ENCODE measurements at places on chromosomes 12 and 14.

GRCh38 chr14:71063351-71063750 lies 156.1 kb downstream of the PCNX1 start:
- no peak for DNase-seq

GRCh38 chr12:131135786-131136538 lies 182.3 kb downstream of the ADGRD1 start:
- no peak for DNase-seq

GRCh38 chr14:77421201-77421600 lies 2.1 kb downstream of the NOXRED1 start:
- DNase-seq: no peak

DNA sequence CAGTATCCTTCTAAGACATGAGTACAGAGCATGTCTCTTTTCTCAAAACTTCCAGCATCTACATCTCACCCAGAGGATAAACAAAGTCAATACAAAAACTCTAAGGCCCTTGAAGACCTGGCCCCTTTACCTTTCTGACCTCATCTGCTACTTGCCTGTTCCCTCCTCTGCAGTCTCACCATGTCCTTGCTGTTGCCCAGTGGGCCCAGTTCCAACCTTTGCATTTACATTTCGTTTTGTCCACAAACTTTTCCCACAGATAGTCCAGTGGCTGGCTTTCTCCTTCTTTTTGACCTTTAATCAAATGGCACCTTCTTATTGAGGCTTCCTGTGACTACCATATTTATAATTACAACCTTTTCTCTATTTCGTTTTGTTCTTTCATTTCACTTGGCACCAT lies 1.6 kb downstream of the IRAK4 start:
- DNase-seq: no peak

DNA sequence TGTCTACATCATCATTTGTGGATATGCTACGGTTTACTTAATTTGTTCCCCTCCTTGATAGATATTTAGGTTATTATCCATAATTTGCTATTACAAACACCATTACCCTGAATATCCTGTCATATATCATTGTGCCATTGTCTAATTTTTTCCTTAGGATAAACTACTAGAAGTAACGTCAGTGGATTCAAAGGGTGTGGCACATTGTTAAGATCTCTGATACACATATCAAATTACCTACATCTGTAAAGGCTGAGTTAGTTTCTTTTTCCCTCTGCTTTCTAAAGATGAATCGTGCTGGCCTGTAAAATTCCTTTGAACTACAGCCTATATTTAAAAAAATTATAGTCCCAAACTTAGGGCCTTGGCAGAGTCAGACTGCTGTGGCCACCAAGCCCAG lies 53.9 kb upstream of the STRN3 start:
- no peak for DNase-seq

DNA sequence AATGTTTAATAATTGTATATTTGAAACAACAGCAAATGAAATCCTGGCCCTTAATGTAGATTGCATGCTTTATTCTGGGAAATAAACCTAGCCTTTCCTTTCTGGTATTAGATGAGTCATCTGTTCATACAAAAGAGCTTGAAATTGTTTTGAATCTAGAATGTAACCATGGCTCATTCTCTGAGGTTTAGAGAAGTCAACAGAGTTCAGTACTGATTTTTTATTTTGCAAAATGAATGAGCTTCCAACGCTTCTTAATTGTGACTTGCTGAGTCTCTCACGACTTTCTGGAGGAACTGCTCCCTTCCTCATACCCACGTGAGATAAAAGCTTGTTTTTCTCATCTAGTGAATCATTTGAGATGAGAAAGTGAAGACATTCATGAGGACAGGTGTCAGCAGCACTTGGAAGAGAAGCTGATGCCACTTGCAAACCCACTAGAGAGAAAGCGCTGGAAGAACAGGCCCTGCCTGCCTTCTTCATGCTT lies 509.6 kb downstream of the VRK1 start:
- DNase-seq: no peak

DNA sequence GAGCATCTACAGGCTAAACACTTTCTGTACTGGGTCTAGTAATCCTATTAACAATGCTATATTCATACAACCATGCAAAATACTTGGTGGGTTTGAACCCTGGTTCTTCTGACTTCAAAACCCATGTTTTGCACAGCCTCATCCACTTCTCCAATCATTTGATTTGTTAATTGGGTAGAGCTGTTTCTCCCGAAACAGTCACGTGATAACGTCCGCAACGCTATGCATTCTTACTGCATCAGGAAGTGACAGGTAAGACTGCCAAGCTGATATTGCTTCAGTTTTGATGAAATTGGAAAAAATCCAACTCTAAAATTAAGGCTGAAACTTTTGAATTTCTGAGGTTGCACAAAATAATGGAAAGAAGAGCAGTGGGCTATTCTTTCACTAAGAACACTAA lies 30.4 kb upstream of the RNU6-7 start:
- DNase-seq: no peak

GRCh38 chr12:51773145-51773869 lies 75.2 kb downstream of the FIGNL2 start:
- no peak for DNase-seq

GRCh38 chr12:6839482-6840201 lies 1.1 kb upstream of the GNB3 start:
- peak; percentile 17 for DNase-seq

DNA sequence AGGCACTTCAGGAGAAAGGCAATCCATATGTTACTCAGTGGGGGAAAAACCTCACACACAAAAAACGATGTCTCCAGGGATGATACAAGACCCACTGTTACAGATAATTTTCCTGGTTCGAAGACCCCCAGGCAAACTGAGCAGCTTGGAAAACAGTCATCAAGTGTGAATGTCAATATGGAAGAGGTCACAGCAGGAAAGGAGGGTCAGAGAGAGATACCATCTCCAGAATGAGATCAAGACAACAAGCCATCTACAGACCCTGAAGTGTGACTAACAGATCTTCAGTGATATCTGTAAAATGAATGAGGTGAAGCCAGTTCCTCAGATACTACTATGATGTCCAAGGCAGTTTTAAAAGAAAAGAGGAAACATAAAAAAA lies 28.6 kb downstream of the GNS start:
- no peak for DNase-seq

DNA sequence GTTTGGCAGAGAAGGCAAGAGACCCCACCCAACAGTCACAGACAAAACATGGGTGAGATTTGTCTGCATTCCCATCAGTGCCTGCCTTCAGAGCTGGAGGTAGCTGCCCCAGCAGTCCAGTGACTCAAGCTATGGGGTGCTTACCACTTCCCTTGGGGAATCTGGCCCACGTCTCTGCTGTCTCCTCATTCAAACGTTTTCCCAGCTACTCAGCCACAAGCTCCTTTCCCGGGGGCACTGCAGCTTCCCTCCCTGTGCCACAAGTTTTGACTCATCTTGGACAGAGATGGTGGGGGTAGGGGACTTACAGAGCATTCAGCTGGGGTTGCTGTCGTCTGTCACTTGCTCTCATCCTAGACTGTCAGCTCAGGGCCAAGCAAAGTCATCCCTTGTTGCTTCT lies 66.6 kb downstream of the FBXL14 start:
- DNase-seq: no peak

- no peak for DNase-seq
These were observed 95.8 kb downstream of the RIMBP2 start for GRCh38 chr12:130620281-130620680.

DNA sequence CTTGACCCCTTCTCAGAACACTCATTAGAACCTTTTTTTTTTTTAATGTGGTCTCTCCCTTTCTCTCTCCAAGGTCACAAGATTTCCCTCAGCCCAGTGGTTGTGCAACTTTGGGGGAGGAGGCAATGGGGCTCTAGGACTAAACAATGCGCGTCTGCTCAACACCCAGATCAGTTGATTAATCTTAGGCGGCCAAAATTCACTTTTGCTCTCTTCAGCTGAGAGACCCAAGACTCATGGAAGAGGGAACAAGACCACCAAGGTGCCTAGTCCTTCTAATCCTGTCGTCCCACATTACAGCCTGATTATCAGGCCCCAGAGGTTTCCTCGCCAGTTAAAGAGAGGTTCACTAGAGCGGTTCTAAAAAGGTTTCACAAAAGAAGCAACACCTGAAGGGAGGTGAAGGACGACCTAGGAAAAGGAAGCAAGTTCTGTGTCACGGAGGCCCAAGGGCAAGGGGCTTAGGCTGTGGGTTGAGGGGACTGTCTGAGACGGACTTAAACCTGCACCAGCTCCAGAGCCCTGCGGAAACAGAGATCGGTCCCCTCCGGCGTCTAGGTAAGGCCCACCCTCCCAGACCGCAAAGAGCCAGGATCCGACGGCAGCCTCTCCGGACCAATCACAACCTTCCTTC lies 824 bp upstream of the TARBP2 start:
- no peak for DNase-seq

DNA sequence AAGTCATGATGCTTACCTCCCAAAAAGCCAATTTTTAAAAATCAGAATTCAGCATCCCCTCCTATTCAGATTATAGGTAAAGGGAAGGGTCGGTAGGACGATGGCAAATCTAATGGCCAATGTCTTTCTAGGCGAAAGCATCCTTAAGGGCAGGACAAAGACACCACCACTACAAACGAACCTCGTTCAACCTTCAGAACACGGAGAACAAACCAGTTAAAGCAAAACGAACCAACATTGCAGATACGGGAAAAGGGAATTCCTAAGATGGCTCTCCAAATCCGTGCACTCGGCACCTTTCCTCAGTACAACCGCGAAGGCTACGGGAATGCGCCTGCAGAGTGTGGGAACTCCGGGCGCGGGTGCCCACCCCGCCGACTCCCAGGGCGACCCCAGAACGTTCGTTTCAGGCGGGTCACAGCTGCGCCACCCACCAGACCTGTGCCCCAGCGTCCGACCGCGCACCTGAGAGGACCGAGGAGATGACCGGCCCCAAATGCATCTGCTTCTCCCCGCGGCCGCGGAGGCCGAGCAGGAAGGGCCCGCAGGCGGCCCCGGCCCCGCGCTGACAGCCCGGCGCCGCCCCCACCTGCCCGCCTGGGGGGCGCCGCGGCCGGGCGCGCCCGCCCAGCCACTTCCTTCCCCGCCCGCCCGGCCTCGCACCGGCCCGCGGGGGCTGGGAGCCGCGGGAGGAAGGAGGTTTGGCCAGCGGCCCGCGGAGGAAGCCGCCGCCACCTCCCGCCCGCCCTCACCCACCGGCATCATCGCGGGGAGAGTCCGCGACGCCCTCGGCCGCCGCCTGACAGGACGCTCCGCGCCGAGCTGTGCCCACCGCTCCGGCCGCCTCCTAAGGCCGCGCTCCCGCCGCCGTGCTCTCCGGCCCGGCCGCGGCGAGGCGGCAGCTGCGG lies 578 bp downstream of the PPP1R13B start:
- DNase-seq: peak; percentile 8

GRCh38 chr12:26077915-26078702 lies 46.7 kb downstream of the BHLHE41 start:
- peak; percentile 18 for DNase-seq

- no peak for DNase-seq
These were observed at the start of gene SLC7A7 for GRCh38 chr14:22814941-22815713. SLC7A7 (minus strand) TSS chr14:22815435; CDS start chr14:22813398, 2,037 bp downstream.

- peak; percentile 90 for DNase-seq
These were observed at the start of gene SLC38A2 for GRCh38 chr12:46372544-46373300. SLC38A2 (minus strand) TSS chr12:46372773; CDS start chr12:46371293, 1,480 bp downstream.

GRCh38 chr14:87952307-87953094 lies 40.5 kb downstream of the GALC start:
- no peak for DNase-seq

DNA sequence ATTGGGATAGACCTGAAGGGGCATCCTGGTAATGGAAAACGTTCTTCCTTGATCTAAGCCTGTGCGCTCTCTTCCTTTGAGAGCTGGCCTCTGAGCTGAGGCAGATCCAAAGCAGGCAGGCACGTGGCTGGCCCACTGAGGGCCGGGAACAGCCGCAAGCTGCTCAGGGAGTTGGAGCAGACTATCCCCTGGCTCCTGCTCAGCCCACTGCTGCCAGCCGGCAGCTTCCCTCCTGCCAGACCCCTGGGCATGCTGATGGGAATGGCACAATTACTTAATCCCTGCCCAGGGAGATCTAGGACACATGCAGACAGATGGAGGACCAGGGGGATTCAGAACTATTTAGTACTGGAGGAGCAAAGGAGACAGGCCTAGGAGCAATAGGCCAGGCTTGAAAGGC lies 14.4 kb downstream of the NEUROD4 start:
- no peak for DNase-seq

DNA sequence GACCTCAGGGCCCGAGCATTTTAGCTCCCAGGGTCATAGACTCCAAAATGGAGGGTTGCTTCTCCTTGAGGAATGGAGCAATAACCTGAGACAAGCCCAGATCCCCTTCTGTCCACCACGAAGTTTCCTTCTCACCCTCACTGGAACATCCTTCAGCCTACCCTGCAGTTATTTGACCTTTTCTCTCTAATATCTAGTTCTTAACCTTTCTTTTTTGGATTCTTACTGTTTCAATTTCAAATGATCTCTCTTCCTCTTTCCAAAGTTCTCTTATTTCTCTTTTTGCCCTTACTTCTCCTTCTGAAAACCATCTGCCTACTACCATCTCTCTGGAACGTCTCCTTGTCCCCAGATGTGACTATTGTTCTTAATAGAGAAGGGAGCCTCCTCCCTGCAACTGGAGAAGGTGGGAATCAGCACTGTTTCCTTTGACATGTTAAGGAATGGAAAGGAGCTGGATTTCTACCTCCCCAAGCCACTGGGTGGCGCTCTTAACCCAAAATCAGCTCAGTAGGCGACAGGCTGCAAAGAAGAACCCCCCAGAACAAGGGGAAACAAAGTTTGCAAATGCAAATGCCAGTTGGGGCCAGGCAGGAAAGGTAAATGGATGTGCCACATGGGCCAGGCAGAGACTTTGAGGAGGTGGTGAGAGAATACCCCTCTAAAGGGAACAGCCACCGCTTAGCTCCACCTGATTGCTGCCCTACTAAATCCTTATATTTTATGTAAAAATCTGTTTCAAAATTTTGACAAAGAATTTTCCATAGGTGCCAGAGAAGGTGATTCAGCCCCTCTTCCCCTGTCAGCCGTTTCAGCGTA lies 22.4 kb upstream of the PDE1B start:
- DNase-seq: no peak

DNA sequence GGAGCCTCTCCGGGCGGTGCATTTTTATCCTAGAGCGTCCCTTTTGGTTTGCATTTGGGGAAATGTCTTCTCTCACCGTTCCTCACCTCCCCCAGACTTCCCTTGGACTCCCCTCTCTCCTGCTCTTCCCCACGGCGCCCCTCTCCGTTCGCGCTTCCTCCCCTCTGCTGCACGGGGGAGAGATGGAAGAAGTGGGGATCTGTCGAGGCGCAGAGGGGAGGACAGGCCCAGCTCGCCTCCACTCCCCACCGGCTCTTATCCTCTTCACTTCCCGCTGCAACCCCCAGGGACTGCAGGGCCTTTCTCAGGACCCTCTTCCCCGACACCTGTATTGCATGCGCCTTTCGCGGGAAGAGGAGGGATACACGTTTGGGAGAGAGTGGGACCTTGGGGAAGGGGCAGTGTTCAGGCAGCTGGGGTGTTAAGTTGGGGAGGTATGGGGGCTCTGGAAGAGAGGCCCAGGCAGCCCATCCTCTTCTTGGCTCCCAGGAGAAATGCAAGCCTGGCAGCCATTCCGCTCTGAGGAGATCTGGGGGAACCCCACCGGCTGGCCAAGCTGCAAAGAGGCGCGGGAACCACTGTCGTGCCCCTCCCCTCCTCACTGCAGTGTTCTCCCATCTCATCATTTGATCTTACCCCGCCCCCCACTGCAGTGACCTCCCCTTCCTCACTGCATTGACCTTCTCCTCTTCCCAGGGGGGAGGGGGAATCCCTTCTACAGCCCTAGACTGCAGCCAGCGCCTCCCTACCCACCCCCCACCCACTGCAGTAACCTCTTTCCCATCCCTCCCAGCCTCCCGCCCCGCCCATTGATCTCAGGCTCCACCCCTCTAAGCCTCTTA lies 788 bp downstream of the ENO2 start:
- no peak for DNase-seq

- DNase-seq: no peak
These were observed 80.0 kb downstream of the LGMN start for GRCh38 chr14:92668276-92668973.

- DNase-seq: no peak
These were observed 5.0 kb downstream of the STRAP start for GRCh38 chr12:15887043-15887817.
